ENCODE measurements at places on chromosomes 4 and X.

DNA sequence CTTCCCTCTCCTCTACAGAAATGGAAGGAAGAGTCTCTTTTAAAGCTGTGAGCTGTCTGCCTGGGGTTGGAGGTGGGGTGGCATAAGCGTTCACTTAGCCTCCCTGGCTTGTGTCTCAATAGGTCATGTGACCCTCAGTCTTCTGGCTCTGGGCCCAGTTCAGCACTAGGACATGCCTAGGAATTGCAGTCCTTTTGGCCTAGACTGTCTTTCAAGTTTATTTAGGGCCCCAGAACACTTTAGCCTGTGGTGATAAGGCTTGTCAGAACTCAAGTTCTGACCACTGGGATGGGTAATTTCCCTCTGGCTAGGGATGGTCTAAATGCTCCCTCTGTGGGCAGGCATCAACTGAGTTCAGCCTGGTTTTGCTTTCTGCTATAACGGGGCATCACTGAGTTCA, 34.3 kb upstream of the ARMCX4 start:
- H3K4me3 ChIP-seq: no peak overlapping the region
- H3K27me3 ChIP-seq: no peaks in the 10 kb centered on the region
- no peak overlapping the region for H3K27ac ChIP-seq
- H3K4me1 ChIP-seq: no peaks in the 10 kb centered on the region
- no peak for DNase-seq

GRCh38 chr4:85613901-85614300, 139.0 kb downstream of the ARHGAP24 start:
- DNase-seq: no peak
- no peaks in the 10 kb centered on the region for H3K36me3 ChIP-seq
- no peak overlapping the region for H3K4me3 ChIP-seq
- H3K4me1 ChIP-seq: no peaks in the 10 kb centered on the region

- H3K4me3 ChIP-seq: no peak overlapping the region
- peaks cover 28% of the 10 kb centered on the region for H3K4me1 ChIP-seq
- DNase-seq: no peak
- no peak overlapping the region for H3K27ac ChIP-seq
- no peaks in the 10 kb centered on the region for H3K27me3 ChIP-seq
- no peaks in the 10 kb centered on the region for H3K36me3 ChIP-seq
Observed at GRCh38 chrX:96432647-96433046, 252.0 kb upstream of the DIAPH2 start.

DNA sequence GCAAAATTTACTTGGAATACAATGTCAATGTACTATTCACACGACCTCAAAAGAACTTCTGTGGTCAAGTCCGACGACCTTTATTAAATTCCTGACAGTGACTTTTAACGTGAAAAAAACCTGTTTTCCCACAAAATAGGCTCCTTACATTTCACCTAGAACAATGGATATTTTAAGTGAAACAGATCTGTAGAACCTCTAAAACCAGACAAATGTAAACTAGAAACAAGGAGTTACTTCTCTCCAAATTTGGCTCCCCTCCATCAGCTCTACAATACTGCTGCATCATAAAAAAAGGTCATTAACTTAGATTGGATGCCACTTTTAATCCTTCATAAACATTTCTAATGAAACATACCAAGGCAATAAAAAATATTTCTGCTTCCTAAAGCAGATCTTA, 1.2 kb downstream of the NEK1 start:
- H3K36me3 ChIP-seq: peaks cover 1% of the 10 kb centered on the region
- peak overlapping the region; percentile 97 for H3K4me3 ChIP-seq
- H3K27ac ChIP-seq: peak overlapping the region; percentile 66

DNA sequence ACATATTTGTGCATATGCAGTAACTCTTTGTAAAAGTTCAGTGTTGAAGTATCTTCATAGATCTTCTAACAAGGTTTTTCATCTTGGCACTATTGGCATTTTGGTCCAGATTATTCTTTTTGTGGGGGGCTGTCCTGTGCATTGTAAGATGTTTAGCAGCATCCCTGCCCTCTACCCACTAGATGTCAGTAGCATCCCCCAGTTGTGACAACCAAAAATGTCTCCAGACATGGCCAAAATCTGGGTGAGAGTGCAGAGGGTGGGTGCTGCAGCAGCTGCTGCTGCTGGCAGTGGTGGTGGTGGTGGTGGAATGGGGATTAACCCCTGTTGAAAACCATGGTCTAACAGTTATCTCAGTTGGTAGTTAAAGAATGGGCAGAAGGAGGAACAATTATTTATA, 370.0 kb downstream of the GPAT3 start:
- H3K27ac ChIP-seq: no peak overlapping the region
- no peak overlapping the region for H3K4me3 ChIP-seq
- DNase-seq: peak; percentile 10
- H3K27me3 ChIP-seq: no peaks in the 10 kb centered on the region
